ENCODE measurements at places on chromosomes 16 and 17. TPM values are rescaled to one million over a fixed set of nuclear protein-coding genes. Genes with fewer than 3 reads are reported as not detected.

Gene TMEM100
- total RNA-seq = 3.1 TPM

Gene SP6
- 0.07 TPM for total RNA-seq

Gene CTRB2
- not detected for total RNA-seq

Gene CACNG3
- total RNA-seq = not detected

Gene C1QTNF8
- total RNA-seq = 0.13 TPM

Gene KREMEN2
- total RNA-seq = not detected

Gene FAAP100
- total RNA-seq = 19.3 TPM

Gene TNFRSF17
- 0.10 TPM for total RNA-seq

Gene ABCC12
- total RNA-seq = 0.26 TPM

Data from smooth muscle cell of the pulmonary artery (primary cell).